ENCODE measurements at places on chromosomes 12 and 14. TPM values are rescaled to one million over a fixed set of nuclear protein-coding genes. Genes with fewer than 3 reads are reported as not detected.

ESRRB gene
- polyA plus RNA-seq = 0.21 TPM

CEP170B gene
- polyA plus RNA-seq = 3.8 TPM

MVK gene
- 16.5 TPM for polyA plus RNA-seq

DNA sequence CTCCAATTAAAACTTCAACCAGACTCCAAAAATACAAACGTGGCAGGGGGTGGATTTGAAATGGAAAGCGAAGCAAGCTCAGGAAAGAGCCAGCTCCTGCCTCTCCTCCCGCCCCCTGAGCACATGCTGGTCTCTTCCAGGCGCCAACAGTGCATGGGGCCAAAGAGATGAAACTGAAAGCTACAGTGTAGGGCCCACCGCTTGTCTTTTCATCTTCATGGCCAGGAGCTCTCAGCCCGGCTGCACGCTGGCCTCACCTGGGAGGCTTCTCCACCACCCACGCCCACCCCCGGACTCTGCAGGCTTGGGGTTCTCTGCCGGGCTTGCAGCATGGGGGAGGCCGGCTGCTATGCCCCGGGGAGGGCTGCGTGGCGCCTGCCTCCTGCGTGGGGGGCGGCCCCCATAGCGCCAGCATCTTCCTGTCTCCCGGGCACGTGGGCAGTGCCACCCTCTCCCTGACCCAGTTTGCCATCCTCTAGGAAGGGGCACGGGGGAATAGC, 2.0 kb downstream of the RIMBP2 start:
- no peak overlapping the region for H3K4me3 ChIP-seq
- peaks cover 23% of the 10 kb centered on the region for H3K27me3 ChIP-seq
- peaks cover 6% of the 10 kb centered on the region for H3K4me1 ChIP-seq
- no peaks in the 10 kb centered on the region for H3K36me3 ChIP-seq
- DNase-seq = no peak
- H3K27ac ChIP-seq = no peak overlapping the region

GRCh38 chr12:6368906-6369525, 6.3 kb downstream of the SCNN1A start:
- peak; percentile 60 for DNase-seq
- peaks cover 19% of the 10 kb centered on the region for H3K4me1 ChIP-seq
- H3K27ac ChIP-seq = peak overlapping the region; percentile 46
- H3K27me3 ChIP-seq = no peaks in the 10 kb centered on the region

- H3K27me3 ChIP-seq = peaks cover 6% of the 10 kb centered on the region
- peak; percentile 79 for DNase-seq
- H3K36me3 ChIP-seq = no peaks in the 10 kb centered on the region
- H3K4me1 ChIP-seq = no peaks in the 10 kb centered on the region
These were observed 82.6 kb upstream of the PTPRB start for GRCh38 chr12:70719672-70720420.

Measured in spleen (tissue), 13 donors.